ENCODE measurements at places on chromosomes 2 and 18.

DNA sequence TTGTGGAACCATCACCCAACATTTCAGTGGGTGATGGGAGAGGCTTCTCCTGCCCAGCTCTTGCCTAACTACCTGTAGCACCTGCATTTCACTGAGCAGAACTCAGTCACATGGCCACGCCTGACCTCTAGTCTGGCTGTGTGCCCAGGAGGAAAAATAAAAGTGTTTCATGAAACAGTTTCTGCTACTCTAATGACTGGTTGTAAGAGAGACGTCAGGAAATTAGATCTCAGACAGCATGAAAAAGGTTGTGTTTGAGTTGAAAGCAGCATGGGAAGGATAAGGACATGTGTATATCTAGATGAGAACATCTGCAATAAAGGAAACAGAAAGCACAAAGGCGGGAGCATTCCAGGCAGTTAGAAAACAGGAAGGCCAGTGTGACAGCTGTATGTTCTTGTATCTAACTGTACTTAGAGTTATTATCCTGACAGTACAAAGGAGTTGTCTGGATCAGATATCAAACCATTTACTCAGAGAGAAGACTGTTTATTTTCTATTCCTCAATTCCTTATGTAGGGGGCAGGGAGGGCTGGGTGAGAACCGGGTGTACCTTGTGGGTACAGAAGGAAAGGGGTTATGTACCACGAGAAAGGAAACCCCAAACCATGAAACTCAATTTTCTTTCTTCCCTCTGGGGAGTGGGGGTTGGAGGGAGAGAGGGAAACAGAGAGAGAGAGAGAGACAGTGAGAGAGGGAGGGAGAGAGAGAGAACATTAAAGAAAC is 307.4 kb upstream of the VWC2L start:
- H3K27me3 ChIP-seq, result no peaks in the 10 kb centered on the region
- no peaks in the 10 kb centered on the region for H3K36me3 ChIP-seq
- H3K27ac ChIP-seq, result no peak overlapping the region
- peak; percentile 18 for DNase-seq

GRCh38 chr2:218648088-218648786 is 11.2 kb downstream of the ZNF142 start:
- DNase-seq, result peak; percentile 54
- peaks cover 52% of the 10 kb centered on the region for H3K36me3 ChIP-seq
- H3K27me3 ChIP-seq, result no peaks in the 10 kb centered on the region
- no peak overlapping the region for H3K27ac ChIP-seq

- H3K27ac ChIP-seq, result no peak overlapping the region
- no peak overlapping the region for H3K4me3 ChIP-seq
- no peak for DNase-seq
- H3K4me1 ChIP-seq, result no peaks in the 10 kb centered on the region
- no peaks in the 10 kb centered on the region for H3K27me3 ChIP-seq
Measured at GRCh38 chr2:88530081-88530480, 77.6 kb upstream of the FOXI3 start.

GRCh38 chr2:176111309-176111663 is 4.2 kb downstream of the HOXD11 start:
- H3K4me3 ChIP-seq, result no peak overlapping the region
- peaks cover 8% of the 10 kb centered on the region for H3K4me1 ChIP-seq
- no peak overlapping the region for H3K27ac ChIP-seq
- H3K27me3 ChIP-seq, result peaks cover 98% of the 10 kb centered on the region
- H3K36me3 ChIP-seq, result no peaks in the 10 kb centered on the region

DNA sequence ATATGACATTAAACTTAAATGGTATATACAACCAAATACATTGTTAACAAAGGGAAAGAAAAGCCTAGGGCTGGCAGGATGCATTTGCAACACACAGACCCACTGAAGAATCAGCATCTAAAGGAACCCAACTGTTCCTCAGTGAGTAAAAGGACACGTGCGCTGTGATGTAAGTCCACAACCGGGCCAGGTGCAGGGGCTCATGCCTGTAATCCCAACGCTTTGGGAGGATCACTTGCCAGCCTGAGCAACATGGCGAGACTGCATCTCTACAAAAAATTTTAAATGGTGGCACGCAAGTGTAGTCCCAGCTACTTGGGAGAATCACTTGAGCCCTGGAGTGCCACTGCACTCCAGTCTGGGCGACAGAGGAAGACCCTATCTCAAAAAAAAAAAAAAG is 3.9 kb downstream of the DTNB start:
- H3K4me1 ChIP-seq, result peaks cover 5% of the 10 kb centered on the region
- DNase-seq, result no peak
- H3K27me3 ChIP-seq, result no peaks in the 10 kb centered on the region

DNA sequence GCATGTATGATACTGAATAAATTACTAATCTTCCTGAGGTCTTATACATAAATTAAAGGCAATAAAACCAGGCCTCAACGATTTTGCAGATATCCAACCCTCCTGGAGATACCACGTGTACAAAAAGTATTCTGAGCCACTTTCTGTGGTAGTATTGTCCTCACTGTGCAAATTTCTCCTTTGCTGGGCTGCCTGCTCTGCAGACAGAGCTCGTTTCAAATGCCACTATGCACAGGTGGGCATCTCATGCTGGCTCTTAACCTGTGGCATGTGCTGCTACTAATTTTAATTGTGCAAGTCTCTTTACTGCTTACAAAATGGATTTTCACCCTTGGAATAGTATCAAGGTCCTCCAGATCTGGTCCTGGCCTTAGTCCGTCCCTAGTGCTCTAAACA is 66.4 kb upstream of the SLC16A14 start:
- no peaks in the 10 kb centered on the region for H3K4me1 ChIP-seq
- no peak overlapping the region for H3K4me3 ChIP-seq

GRCh38 chr2:189870381-189871085 is 86.3 kb downstream of the PMS1 start:
- H3K27ac ChIP-seq, result no peak overlapping the region
- H3K27me3 ChIP-seq, result no peaks in the 10 kb centered on the region
- no peaks in the 10 kb centered on the region for H3K4me1 ChIP-seq
- no peak for DNase-seq

DNA sequence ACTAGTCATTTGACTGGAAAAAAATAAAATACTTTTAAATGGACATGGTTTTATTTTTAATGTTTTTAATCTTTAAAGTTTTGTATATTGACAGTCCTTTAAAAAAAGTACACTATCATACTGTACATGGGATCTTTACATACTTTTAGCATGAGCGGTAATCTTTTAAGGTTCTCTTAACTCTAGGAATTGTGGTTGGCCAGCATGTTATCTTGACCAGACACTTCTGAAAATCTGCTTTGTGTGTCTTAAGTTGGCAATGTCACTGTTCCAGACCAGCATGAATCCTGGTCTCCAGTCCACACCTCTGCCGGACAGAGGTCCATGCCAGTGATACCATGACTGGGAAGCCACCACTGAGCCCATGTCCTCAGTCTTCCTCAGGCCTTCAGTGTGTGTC is 17.7 kb downstream of the ITGB1BP1 start:
- no peaks in the 10 kb centered on the region for H3K27me3 ChIP-seq
- no peaks in the 10 kb centered on the region for H3K4me1 ChIP-seq
- H3K27ac ChIP-seq, result no peak overlapping the region
- no peak overlapping the region for H3K4me3 ChIP-seq
- H3K36me3 ChIP-seq, result no peaks in the 10 kb centered on the region

GRCh38 chr2:117702098-117702497 is 112.4 kb upstream of the DDX18 start:
- H3K4me3 ChIP-seq, result no peak overlapping the region
- H3K4me1 ChIP-seq, result no peaks in the 10 kb centered on the region
- no peaks in the 10 kb centered on the region for H3K36me3 ChIP-seq
- H3K27me3 ChIP-seq, result no peaks in the 10 kb centered on the region

DNA sequence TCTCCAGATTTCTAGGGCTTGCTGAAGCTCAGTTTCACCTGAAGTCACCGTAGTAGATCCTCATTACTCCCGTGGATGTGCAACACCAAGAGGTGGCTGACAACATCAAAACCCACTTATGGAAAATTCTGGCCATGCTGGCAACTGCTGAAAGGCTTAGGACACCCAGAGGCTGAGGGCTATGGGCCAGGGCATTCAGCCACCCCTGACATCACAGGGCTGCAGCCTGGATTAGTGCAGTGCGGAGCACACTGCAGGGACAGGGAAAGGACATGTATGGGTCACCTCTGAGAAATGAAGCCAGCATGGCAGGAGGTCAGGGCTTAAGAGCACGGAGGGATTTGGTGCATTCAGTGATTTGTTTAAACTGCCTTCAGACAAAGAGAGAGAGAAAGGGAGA is 300.6 kb downstream of the TDRD15 start:
- H3K4me1 ChIP-seq, result no peaks in the 10 kb centered on the region
- no peaks in the 10 kb centered on the region for H3K27me3 ChIP-seq
- no peaks in the 10 kb centered on the region for H3K36me3 ChIP-seq
- H3K27ac ChIP-seq, result no peak overlapping the region

GRCh38 chr18:68533641-68534040 is 181.3 kb downstream of the TMX3 start:
- no peak for DNase-seq
- H3K27ac ChIP-seq, result no peak overlapping the region
- no peak overlapping the region for H3K4me3 ChIP-seq
- no peaks in the 10 kb centered on the region for H3K4me1 ChIP-seq
- no peaks in the 10 kb centered on the region for H3K36me3 ChIP-seq
- no peaks in the 10 kb centered on the region for H3K27me3 ChIP-seq

DNA sequence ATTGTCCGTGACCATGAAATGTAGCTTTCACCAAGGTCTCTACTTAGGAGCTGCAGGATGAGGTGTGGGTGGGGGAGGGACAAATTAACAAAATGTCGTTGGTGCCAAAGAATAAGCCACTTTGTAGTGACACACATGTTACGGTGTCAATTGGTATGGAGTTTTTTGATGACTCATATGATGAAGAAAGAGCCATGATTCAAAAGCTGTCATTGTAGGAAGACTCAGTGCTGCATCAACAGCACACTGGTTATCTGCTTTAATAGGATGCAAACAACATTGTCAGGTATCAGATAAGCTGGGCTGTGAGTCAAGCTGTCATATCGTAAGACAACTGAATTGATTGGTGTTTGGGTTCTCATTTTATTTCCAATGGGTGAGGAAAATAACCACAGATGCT is 36.6 kb upstream of the BOD1L2 start:
- no peak overlapping the region for H3K27ac ChIP-seq
- no peak for DNase-seq
- H3K4me3 ChIP-seq, result no peak overlapping the region
- H3K36me3 ChIP-seq, result no peaks in the 10 kb centered on the region
- H3K4me1 ChIP-seq, result no peaks in the 10 kb centered on the region

DNA sequence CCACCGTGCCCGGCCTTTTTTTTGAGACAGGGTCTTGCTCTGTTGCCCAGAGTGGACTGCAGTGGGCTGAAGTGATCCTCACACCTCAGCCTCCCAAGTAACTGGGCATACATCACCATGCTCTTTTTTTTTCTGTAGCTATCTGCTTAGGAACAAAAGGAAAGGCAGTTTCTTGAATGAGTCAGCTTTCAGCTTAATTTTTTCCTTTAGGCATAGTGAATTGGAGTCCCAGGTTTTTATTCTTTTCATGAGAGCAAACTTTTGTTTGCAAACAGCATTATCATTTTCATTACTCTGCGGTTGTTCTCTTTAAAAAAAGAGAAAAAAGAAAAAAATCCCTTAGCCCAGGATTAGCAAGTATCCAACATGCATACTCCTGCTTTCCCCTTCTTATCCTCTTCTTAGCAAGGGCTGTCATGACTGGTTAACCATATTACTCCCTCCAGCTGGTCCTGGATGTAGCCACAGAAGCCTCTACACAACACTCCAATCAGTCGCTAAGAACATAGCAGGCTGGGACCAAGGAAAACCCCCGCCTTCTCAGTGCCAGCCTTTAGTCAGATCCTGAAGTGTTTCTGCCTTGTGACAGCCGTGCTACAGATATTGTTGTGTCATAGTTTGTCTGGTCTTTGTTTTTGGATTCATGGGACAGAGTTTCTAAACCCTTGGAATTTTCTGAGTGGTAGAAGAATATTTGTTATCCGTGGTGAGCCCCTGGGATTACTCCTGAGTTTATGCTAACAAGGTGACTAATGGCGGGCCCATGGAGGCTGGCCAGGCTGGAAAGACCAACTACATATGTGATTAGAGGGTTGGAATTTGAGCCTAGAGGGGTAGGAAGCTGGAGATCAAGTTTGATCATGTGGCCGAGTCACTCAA is 23.3 kb upstream of the ST3GAL5 start:
- no peak overlapping the region for H3K4me3 ChIP-seq
- DNase-seq, result no peak
- H3K36me3 ChIP-seq, result no peaks in the 10 kb centered on the region
- H3K27me3 ChIP-seq, result no peaks in the 10 kb centered on the region
- peak overlapping the region; percentile 43 for H3K27ac ChIP-seq

DNA sequence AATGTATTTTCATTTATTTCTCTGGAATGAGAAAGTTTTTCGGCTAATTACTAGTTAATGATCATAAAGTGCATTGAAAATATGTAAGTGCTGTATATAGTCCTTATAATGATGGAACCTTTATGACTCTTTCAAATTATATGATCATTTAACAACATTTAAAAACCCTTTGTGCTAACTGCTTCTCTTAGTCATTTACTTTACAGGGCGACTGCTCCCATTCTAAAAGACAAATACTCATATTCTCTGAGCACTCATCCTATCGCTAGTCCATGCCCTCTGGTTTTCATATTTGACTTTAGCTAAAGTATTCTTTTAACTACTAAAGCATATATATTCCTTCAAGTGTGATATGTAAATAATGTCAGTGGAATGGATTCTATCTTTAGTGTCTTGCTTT is 168.2 kb downstream of the CDH7 start:
- no peak for DNase-seq
- H3K4me3 ChIP-seq, result no peak overlapping the region
- no peaks in the 10 kb centered on the region for H3K4me1 ChIP-seq

DNA sequence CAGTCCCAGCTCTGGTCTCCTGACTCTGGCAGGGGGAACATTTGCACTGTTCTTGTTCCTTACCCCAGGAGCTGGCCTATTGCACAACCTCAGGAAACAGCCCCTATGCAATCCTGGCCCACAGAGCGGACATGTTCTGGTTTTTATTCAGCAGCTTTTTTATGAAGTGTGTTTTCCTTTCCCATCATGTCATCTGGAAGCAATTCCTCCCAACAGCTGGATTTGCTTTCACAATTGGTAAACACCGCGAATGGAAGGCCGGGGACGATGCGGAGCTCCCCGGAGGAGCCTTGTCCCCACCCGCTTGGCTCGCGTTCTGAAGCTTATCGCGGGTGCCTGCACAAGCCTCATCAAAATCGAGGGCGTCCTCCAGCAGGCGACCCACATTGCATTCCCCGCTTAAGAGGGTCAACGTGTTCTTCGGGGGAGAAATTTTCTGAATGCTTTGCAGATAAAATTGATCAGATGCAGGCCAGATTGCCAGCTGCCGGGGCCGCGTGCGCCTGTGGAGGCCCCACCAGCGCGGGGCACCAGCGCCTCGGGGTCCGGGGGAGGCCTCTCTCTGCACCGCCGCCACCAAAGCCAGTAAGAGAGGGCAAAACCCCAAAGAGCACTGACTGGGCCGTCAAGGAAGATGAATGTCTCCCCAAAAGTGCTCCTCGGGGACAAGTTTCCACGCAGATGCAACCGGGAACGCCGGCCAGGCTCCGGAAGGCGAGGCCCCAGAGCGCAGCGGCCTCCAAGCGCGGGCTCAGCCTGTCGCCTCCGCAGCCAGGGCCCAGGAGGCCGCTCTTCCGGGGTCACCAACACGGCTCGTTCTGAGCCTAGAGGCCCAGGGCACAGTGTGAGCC is 60.3 kb upstream of the SP3 start:
- peak; percentile 65 for DNase-seq
- no peaks in the 10 kb centered on the region for H3K4me1 ChIP-seq
- no peak overlapping the region for H3K4me3 ChIP-seq
- H3K36me3 ChIP-seq, result no peaks in the 10 kb centered on the region

GRCh38 chr2:186709529-186710450 is 15.9 kb downstream of the FAM171B start:
- H3K4me1 ChIP-seq, result no peaks in the 10 kb centered on the region
- no peaks in the 10 kb centered on the region for H3K27me3 ChIP-seq
- no peak overlapping the region for H3K4me3 ChIP-seq
- no peak overlapping the region for H3K27ac ChIP-seq

GRCh38 chr2:60899230-60899891 is 18.0 kb downstream of the REL start:
- no peaks in the 10 kb centered on the region for H3K4me1 ChIP-seq
- no peak overlapping the region for H3K4me3 ChIP-seq
- DNase-seq, result no peak
